ENCODE measurements at places on chromosomes 7 and 10. TPM values are rescaled to one million over a fixed set of nuclear protein-coding genes. Genes with fewer than 3 reads are reported as not detected.
A peak's percentile ranks its signal among the peaks of the same experiment; 100 is the strongest.

The TRIM4 gene
- total RNA-seq, result 14.1 TPM

The CYP17A1 gene
- 0.54 TPM for total RNA-seq

The OPN1SW gene
- not detected for total RNA-seq

The EN2 gene
- total RNA-seq, result not detected

The STEAP1 gene
- 0.27 TPM for total RNA-seq

The BLVRA gene
- 29.6 TPM for total RNA-seq

The DGKI gene
- 2.2 TPM for total RNA-seq

GRCh38 chr7:21867816-21868575 lies 77.7 kb downstream of the CDCA7L start:
- DNase-seq, result no peak

DNA sequence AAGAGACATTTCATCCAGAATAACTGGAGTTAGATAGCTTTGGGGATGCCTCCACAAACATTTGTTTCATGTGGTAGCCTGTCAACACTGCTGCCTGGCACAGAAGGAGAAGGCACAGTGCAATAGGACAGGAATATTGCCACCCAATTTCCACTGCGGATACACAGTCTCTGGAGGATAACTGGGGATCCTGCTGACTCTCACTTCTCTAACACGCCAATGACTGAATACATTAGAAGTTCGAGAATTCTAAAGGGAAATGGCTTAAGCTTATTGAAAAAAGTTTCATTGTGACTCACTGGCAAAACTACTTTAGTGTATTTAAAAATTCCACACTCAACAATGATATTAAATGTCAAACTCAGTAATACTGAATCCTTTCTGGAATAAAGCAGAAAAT lies 12.9 kb downstream of the ARL3 start:
- DNase-seq, result no peak

- DNase-seq, result no peak
Observed at GRCh38 chr10:38157270-38157685, 63.1 kb downstream of the ZNF37A start.

GRCh38 chr7:73822319-73823173 lies 8.2 kb upstream of the CLDN4 start:
- no peak for DNase-seq

GRCh38 chr7:92498557-92498956 lies 20.8 kb upstream of the ERVW-1 start:
- DNase-seq, result no peak

- no peak for DNase-seq
Observed at GRCh38 chr10:76309070-76309469, 877.6 kb downstream of the LRMDA start.

DNA sequence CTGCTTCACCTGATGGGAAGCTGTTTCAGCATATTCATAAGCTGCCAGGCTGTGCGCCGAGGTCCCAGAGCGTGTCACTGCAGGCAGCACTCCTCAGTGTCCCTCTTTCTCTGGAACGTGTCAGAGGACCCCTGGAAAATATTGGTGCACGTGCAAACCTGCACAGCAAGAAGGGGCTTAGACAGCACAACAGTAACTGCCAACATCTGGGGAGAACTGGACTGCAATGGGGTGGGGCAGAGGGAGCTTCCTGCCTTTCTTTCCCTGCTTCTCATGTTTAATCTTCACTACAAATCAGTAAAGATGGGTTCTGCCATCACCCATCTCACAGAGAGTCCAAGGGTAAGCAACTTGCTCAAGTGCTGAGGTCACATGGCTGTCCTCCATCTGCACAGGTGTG lies 86.5 kb upstream of the GPR26 start:
- DNase-seq, result no peak

GRCh38 chr10:43623351-43623750 lies 17.1 kb downstream of the ZNF485 start:
- no peak for DNase-seq

GRCh38 chr10:127911218-127911866 lies 4.4 kb downstream of the PTPRE start:
- no peak for DNase-seq

DNA sequence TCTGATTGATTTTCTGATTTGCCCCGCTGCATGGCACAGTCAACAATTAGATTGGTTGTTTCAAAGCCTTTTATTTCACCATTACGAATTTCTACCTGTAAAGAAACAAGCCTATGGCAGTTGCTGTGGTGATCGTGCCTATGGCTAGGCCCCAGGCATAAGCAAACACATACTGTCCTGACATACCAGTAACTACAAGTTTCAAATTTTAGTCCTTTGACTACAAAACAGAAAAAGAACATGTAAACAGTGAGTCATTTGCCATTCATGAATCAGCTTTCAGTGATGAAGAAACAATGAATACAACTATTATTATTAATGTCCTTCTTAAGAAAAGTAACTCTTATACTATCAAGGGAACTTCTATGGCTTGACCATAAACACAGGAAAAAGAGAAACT lies 168.0 kb upstream of the LRRN3 start:
- no peak for DNase-seq

DNA sequence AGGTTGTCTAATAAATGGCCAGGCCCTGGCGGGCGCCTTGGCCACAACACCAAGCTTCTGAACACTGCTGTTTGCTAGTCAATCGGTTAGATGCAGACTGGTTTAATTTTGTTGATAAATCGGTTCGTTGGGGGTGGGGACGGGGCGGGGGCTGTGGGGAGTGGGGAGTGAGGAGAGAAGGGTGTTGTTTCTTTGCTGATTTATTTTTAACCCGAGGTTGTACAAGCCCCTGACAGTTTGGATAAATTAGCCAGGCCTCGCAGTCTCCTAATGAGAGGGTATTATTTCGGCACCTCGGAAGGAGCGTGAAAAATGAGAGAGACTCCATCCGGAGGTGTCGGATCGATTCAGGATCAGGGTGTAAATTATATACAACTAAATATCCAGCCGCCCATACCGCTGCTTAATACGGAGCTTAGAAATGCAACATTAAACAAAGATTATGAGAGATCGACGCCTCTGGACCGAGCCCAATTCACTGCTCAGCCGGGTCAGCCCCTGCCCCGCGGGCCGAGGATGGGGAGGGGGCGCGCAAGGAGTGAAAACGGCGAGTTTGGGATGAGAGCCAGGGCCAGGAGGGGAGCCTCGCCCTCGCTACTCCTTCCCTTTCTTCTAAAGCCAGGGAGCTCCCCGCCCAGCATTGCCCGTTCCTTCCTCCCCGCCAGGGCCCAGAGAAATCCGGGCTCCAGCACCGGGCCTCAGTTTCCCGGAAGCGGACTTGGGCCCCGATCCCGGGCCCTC lies 8.0 kb downstream of the UNCX start:
- DNase-seq, result peak; percentile 16

- DNase-seq, result no peak
Observed at GRCh38 chr10:114402871-114403540, 1.3 kb downstream of the AFAP1L2 start.

GRCh38 chr7:129790136-129790535 lies 162.6 kb downstream of the UBE2H start:
- DNase-seq, result no peak

All from mesothelial cell of epicardium (in vitro differentiated cells).